ENCODE measurements at places on chromosomes 11 and 22.

GRCh38 chr11:88521799-88522201 lies 184.3 kb upstream of the CTSC start:
- no peak for DNase-seq

- no peak for DNase-seq
These were observed 4.5 kb downstream of the LRRC75B start for GRCh38 chr22:24588381-24588756.

GRCh38 chr11:76216536-76217325 lies 10.4 kb upstream of the WNT11 start:
- no peak for DNase-seq

- DNase-seq, result no peak
These were observed 12.2 kb downstream of the OR8D1 start for GRCh38 chr11:124301548-124301947.

DNA sequence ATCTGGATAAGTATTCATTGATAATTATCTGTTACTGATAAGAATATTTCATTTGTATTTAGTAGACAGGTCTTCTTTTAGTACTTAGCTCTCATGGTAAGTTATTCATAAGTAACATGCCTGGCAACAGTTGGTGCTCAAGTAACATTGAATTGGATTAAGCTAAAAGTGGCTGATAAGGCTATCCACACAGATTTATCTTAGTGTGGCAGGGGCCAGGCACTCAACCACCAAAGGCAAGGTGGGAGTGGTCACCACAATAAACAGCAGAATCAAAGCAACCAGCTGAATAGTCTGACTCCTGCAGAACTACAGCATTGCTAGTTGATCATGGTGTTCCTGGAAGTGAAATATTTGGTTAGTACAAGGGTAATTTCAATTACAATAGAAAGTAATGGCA lies 33.0 kb upstream of the NARS2 start:
- DNase-seq, result no peak

DNA sequence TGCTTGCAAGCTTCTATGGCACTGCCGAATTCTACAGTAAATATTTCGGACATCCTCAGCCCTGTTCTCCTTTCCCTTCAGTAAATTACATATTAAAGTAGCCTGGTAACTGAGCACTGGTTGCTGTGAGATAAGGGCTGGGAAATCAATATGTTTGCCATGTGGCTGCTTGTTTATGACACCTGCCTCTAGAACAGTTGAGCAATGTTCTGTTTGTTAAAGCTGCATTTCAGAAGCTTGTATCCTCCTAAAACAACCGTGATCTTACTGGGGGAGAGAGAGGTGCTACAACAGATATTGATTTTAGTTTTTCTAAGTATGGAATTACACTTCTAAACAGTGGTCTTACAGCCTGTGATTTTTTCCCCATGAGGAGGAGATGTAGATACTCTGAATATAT lies 39.4 kb downstream of the ZBTB16 start:
- DNase-seq, result no peak

DNA sequence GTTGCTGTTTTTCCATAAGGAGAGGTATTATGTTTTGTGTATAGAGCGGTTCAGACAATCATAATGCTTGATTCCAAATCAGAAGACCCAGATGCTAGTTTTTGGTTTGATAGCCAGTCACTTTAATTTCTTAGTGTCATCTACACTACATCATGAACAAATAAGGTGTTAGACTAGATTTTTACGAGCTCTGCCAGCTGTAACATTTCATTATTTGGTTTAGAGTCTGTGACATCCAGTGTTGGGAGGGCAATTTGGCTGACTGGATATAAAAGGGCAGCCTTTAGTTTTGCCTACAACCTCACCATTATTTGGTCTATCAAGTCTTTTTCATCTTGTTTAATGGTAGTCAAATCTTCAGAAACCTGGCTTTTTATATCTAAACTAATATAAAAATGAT lies 30.2 kb upstream of the FBXO3 start:
- DNase-seq, result no peak

GRCh38 chr11:59427068-59427382 lies 812 bp upstream of the OR5A2 start:
- DNase-seq, result no peak

DNA sequence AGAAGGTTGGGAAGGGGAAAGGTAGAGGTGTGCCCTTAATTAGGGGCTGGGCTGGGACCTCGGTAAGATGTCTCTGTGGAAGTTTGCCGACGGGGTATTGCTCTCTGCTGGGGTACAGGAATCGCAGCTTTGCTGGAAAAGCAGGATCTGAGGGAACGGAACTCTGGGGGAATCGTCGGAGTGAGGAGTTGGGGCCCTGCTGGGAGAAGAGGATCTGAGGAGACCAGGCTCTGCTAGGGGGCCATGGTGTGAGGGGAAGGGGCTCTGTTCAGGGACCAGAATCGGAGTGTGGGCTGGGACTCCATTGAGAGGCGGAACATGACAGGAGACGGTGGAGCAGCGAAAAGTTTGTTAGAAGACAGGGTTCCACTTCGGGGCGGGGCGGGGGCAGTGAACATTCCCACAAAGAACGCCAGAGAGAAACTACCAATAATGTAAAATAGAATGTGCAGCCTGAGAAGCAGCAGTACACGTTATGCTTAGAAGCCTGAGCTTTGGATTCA lies 456 bp downstream of the AAMDC start:
- no peak for DNase-seq

- no peak for DNase-seq
These were observed 17.0 kb downstream of the FADD start for GRCh38 chr11:70220136-70220535.

DNA sequence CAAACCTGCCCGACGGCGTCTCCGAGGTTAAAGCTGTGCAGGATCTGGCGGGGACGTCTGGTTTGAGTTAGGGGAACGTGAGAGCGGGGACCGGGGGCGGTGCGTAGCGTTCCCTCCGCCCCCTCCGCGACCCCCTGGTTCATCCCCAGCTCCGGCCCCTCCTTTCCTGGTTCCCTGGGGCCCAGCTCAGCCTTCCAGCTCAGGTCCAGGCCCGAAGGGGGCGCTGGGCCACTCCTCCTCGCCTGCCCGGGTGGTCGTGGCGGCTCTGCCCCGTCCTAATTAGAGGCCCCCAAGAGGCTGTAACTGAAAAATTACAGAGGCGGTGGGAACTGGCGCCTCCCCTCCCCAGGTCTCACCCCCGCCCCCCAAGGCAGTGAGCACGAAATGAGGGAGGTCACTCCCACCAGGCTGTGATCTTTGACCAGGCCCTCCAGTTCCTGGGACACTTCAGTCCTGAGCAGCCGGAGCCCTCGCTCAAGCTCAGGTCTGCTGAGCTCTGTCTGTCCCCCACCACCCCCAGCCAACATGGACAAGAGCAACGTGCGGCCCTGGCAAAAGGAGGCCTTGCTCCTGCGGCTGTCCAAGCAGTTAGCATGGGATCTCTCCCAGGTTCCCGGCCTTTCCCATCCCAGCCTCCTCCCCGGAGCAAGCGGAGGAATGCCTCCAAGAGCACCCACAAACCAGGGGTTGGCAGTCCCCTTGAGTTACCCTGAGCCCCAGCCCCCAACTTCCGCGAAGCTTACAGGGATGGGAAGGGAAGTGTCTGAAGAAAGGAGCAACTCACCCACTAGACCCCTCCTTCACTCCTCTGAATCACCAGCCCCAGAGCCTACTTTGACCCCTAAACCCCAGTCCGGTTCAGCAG lies 3.3 kb downstream of the CD248 start:
- no peak for DNase-seq

GRCh38 chr11:15911377-15912044 lies 444.8 kb downstream of the SOX6 start:
- no peak for DNase-seq

- no peak for DNase-seq
These were observed 417.9 kb downstream of the CTTN start for GRCh38 chr11:70816156-70816678.

DNA sequence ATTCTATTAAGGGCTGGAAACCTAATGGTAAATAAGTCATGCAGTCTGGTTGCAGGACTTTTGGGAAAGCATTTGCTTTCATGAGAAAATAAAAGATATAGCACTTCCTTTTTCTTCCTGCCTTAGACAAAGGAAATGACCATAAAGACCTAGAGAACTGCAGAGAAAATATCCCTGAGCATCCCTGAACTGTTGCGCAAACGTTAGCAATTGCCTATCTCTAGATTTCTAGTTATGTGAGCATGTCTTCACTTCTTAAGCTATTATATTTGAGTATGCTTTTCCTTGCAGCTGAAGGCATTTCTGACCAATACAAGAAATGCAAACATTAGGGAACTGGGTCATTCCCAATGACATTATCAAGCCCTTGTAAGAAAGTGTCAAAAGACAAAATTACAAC lies 110.6 kb downstream of the KIF18A start:
- no peak for DNase-seq

GRCh38 chr11:2666828-2667570 lies 32.8 kb downstream of the KCNQ1OT1 start:
- DNase-seq, result no peak

- no peak for DNase-seq
These were observed 11.2 kb upstream of the TMEM184B start for GRCh38 chr22:38284042-38284402.

GRCh38 chr11:16763746-16764145 lies 25.3 kb downstream of the C11orf58 start:
- DNase-seq, result no peak

- no peak for DNase-seq
These were observed 211.6 kb downstream of the TBC1D22A start for GRCh38 chr22:46974077-46974476.

- no peak for DNase-seq
These were observed 83.9 kb downstream of the PTPRJ start for GRCh38 chr11:48064306-48064705.

DNA sequence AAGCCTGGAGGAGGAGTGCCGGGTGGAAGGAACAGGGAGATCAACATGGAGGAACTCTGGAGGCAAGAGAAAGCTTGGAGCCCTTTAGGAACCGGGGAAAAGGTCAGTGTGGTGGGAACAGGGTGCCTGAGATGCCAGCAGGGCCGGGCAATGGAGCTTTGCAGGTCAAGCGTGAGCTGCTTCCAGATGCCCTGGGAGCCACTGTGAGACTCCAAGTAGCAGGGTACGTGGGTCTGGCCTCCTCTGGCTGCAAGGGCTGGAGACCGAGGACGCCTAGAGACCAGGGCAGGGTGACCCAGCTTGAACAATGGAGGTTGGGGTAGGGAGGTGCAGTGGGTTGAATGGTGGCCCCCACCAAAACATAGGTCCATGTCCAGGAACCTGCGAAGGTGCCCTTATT lies 15.6 kb upstream of the EMID1 start:
- DNase-seq, result no peak

DNA sequence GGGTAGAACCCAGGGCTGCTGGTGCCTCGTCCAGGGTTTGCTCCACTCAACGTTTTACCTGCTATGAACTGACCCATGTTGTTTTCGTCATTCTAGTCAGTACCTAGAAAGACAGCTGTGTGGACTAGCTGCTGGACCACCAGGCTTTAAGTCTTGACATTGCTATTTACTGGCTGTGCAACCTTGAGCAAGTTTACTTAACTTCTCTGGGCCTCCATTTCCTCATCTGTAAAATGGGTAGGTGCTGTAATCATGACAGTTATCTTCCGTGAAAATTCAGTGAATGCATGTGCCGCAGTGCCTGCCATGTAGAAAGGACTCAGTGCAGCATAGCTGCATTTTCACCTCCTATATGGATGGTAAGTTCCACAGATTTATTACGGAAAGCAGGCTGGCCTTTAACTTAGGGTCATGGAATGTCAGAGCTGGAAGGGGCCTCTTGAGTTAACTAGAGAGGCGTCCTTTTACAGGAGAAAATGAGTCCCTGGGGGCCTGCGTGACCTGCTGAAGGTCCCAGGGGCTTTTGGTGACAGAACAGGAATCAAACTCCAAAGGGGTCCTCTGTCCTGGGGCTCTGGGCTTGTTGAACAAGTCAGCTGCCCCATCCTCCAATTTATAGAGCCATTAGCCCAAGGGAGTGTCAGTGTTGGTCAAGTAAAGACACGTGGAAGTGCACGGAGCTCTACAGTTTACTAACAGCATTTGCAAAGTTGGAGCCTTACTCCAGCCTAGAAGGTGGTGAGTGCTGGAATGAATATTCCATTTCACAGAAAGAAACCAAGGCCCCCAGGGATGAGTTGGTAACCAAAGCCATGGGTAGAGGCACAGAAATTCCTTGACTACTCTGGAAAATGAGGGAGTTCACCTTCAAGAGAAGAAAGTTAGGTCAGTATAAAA lies 12.0 kb upstream of the MALAT1 start:
- no peak for DNase-seq

- no peak for DNase-seq
These were observed 18.5 kb upstream of the TMEM184B start for GRCh38 chr22:38291201-38291777.

DNA sequence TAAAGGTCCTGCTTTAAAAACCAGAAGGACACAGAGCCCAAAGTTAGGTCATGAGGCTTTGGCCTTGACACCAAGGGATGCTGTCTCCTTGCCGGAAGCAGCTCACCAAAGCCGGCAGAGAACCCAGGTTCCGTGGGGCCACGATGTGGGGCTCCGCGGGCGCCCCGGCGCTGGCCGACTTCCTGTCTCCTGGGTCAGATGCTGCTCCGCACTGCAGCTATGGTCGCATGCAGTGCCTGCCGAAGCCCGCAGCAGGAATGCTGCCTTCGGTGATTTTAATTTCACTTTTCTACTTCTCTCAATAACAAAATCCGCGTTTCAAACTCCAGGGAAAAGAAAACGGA lies 454 bp upstream of the OTUB1 start:
- DNase-seq, result no peak

- no peak for DNase-seq
These were observed 1.4 kb downstream of the TSPAN4 start for GRCh38 chr11:843818-844692.

- DNase-seq, result no peak
These were observed 842 bp upstream of the SIGIRR start for GRCh38 chr11:415640-416041.

DNA sequence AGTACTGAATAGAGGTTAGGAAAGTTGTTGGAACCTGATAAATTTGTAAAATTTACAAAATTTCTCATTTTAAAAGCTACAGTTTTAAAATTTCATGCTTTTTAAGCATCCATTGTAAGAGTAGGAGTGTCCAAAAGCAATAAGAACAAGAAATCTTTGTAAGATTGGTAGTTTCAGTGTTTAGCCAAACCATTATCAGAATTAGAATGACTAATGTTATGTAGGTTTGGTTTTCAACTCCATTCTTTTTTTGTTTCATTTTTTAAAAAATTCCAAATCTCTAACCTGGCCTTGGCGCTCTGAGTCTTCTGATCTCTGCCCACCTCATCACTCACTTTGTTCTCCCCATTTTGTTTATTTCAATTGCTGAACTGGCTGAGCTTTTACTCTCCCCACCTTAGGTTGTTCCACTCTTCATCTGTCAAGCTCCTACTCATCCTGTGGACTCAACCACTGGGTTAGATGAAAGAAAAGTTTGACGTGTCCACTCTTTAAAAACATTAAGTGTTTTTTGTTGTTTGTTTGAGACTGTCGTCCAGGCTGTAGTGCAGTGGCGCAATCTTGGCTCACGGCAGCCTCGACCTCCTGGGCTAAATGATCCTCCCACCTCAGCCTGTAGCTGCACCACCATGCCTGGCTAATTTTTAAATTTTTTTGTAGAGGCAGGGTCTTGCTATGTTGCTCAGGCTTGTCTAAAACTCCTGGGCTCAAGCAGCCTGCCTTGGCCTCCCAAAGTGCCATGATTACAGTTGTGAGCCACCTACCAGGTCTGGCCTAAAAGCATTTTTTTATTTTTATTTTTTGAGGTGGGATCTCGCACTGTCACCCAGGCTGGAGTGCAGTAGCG lies 14.0 kb downstream of the EP300 start:
- DNase-seq, result no peak

- no peak for DNase-seq
These were observed 17.5 kb upstream of the SMIM38 start for GRCh38 chr11:69138265-69138664.
